ENCODE measurements at places on chromosomes 12 and 14.

- DNase-seq, result no peak
Observed at GRCh38 chr12:3454780-3455179, 36.2 kb upstream of the PRMT8 start.

GRCh38 chr14:69087061-69087461, 65.9 kb downstream of the DCAF5 start:
- DNase-seq, result no peak

DNA sequence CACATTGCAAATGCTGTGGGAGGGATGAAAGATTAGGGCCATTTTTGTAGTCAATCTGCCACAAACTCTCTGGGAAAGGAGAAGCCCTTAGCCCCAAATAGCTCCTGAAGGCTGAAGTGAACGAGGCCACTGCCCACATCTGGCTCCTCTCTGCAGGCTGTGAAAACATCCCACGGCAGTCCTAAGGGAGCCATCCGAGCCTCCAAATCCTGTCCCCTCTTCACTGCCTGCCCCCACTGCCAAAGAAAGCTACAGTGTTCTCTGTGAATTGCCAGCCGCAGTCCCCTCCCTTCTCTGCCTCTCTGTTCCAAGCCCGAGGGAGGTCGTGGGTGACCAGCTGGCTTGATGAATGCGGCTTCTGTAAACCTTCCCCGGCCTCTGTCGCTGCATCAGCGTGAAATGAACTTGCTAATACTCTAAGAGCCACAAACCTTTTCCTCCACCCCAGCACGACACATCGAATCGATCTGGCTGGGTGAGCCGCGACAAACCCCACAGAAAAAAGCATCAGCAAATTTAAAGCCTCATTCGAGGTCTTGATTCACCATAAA, 180.7 kb upstream of the NRXN3 start:
- peak; percentile 99 for DNase-seq

DNA sequence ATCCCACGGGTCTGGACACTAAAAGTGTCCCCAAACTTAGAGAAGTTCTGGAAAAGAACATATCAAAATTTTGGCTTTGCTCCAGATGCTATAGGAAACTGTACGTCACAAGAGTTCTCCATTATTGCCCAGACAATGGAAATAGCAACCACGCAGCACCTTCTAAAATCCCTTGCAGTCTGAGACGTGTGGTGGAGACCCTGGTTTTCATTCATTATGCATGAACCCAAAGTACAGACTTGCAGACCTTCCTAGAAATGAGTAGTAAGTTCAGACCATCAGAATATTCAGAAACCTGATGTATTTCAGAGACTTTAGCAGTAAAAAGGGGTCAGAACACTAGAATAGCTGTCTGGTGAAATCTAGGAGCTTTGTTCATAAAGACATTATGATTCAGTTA, 50.0 kb upstream of the BCL2L14 start:
- DNase-seq, result no peak

DNA sequence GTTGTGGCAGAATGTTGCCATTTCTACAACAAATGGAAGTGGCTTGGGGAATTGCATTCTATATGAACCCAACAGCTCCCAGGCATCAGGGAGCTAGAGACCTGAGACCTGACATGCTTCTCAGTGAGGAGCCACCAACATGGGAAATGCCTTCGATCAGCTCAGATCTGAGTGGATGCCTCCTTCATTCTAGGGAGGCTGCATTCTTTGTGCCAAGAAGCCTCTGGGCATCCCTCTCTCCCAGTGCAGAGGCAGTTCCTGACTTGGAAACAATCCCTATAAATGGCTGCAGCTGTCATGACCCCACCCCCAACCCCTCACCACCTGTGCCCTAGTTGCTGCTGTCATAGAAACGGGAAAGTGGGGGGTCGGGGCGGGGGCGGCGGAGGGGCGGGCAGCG, 196.3 kb downstream of the PPM1H start:
- DNase-seq, result no peak

- DNase-seq, result peak; percentile 38
Observed at GRCh38 chr12:70367258-70368141, 1.4 kb downstream of the KCNMB4 start.

- no peak for DNase-seq
Observed at GRCh38 chr12:77118696-77119095, 53.3 kb upstream of the E2F7 start.

DNA sequence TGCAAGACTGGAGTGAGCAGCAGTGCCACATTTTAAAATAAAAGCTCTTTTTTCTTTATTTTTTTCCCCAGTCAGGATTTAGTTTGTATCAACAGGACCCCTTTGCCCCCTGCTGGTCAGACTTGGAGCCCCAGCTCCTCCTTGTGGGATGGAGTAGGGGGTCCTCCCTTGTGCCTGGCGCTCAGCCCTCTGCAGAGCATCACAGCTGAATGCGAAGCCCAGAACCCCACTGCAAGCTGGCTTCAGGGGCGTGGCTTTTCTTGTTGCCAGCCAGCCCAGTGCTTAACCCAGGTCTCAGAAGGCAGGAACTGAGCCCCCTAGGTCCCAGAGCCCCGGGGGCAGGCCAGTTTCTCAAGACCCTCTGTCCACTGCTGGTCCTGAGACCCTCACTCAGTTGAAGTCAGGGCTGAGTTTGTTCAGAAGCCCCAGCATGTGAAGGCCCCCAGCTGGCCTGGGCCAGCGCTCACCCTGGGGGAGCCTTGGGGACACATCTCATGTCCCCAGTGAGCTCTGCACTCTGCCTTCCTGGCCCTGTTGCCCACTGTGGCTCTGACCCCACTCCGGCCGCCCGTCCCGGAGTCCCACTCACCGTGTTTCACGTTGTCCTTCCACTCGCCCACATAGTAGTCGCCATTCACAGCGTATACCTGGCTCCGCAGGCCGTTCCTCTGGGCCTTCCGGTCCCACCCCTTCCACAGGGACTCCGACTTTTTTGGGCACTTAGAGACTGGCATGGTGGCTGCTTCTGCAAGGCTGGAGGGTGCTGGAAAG, 519 bp downstream of the MORN3 start:
- DNase-seq, result no peak

DNA sequence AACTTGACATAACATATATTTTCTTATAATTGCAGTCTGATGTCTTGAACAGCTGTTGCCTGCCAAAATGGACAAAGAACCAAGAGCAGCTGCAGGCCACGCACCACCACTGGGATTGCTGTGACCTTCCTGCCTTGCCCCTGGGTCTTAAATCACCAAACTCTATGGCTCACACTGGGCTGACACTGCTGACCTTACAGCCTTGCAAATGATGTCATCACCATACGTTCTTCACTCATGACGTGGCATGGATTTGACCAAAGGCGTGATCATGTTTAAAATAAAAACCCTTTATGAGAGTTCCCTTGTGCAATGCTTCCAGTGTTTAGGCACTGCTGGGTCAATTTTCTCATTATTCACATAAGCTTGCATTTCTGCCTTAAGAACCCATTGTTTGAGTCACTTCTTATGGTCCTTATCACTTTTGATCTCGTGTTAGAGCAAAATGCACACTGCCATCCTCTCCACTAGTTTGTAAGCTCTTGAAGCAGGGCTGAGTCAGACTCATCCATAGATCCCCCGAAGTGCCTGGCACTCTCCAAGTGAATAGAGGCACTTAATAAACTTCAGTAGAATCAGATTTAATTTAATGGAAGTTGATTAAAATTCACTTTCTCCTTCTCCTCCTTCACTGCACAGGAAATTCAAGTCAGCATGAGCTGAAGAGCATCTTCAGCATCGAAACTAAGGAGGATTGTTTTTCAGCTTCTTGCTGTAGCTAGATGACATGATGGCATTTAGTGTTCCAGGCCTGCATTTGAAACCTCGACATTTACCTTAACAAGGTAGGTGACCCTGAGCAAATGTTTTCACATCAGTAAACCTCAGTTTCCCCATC, 132.4 kb upstream of the PZP start:
- DNase-seq, result no peak

DNA sequence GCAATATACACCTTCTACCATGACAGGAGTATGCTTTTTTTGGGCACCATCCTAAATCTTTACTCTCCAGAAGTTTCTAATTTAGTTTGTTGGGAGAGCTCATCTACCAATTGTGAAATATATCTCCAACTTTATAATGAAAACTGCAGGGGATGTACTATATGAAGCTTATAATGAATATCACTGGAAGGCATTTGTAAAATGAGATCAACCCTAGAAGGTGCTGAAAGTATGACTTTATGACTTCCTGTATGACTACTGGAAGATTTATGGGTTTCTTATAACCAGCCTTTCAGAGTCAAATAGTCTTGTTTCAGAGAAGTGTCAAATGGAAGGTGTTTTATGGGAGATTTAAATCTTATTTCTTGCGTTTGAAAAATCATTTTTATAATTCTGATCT, 122.9 kb downstream of the MYRFL start:
- no peak for DNase-seq

DNA sequence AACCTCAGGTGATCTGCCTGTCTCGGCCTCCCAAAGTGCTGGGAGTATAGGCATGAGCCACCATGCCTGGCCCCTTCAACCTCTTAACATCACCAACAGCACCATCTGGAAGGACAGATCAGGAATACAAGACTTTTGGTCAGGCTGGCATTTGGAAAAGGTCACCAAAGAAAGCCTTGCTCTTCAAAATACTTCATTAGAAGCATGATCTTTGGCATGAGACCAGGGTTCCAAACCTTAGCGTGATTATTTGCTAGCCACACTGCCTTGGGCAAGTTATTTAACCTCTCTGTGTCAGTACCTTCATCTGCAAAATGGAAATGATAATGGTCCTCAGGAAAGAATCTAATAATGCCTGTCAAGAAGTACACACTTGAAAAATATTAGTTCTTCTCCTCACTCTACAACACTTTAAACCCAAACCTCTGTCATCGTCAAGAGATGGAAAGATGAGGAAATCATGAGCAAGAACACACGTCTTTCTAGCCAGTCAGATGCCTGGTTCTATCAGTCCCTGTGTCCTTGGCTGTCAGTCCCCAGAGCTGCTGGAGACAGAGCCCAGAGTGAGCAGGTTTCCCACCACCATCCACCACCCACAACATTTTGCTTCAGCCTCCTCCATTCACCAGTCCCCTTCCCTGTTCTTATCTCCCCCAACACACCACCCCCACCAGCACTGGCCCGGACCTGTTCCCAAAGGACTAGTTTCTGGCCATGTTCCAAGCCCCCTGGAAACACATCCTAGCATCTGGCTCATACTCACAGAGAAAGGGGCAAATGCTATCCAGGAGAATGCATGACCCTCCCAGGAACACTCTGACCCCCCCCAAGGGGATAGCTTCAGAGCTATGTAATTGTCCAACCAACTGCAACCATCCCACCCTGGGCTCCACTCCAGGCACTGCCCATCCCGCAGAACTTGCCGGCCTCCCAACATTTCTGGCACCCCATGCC, 2.0 kb downstream of the ADCY6 start:
- no peak for DNase-seq

- no peak for DNase-seq
Observed at GRCh38 chr12:110007881-110008280, 8.7 kb downstream of the ANKRD13A start.

- no peak for DNase-seq
Observed at GRCh38 chr12:94148739-94149118, 352 bp downstream of the PLXNC1 start.

DNA sequence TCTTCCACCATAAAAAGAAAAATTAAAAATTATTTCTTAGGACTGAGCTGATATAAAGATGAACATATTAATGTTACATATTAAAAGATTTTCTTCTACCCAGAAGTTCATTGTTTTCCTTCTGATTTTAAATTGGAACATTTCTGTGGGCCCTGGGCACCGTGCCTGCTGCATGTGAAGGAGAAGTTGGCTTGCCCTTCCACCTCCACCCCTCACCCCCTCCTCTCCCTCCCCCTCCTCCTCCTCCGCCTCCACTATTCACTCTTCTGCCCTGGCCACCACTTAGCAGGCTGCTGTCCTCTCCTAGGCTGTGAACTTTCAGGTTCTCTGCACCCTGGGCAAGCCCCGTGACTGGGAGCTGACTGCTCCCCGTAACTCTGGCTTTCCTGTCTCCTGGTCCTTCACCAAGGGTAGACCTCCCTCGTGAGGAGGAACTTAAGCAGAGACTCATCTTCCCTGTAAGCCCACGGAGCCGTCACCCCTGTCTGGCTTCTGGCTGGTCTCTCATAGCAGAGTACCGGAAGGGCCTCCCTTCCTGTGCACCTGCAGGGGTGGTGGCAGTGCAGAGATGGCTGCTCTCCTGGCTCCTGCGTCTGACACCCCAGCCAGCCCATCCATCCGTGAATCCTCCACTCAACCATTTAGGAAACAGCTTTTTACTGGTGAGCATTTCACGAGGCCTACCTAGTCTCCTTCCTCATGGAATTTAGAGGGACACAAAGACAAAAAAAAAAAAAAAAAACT, 12.8 kb downstream of the TUNAR start:
- DNase-seq, result no peak

- DNase-seq, result no peak
Observed at GRCh38 chr12:170371-171225, 43.4 kb downstream of the SLC6A12 start.

- no peak for DNase-seq
Observed at GRCh38 chr14:24270537-24271133, 762 bp downstream of the RABGGTA start.
